ENCODE measurements at places on chromosomes 2 and 18. TPM values are rescaled to one million over a fixed set of nuclear protein-coding genes. Genes with fewer than 3 reads are reported as not detected.

Gene GKN1
- total RNA-seq: not detected

Gene ADCYAP1
- not detected for total RNA-seq

Gene GKN2
- not detected for total RNA-seq

Gene SERPINB11
- not detected for total RNA-seq

Gene XIRP2
- total RNA-seq: 1.8 TPM

Gene CFC1
- not detected for total RNA-seq

Gene IL36RN
- not detected for total RNA-seq

Data from subcutaneous preadipocyte (primary cell).